ENCODE measurements at places on chromosomes 11 and 22. TPM values are rescaled to one million over a fixed set of nuclear protein-coding genes. Genes with fewer than 3 reads are reported as not detected.

Gene IGSF9B
- 1.3 TPM for total RNA-seq

Gene AHNAK
- 167 TPM for total RNA-seq

Gene ARHGEF12
- 19.3 TPM for total RNA-seq

Gene OR52E8
- not detected for total RNA-seq

Gene TMEM109
- 128 TPM for total RNA-seq

Gene TEX12
- not detected for total RNA-seq

Gene PLAAT5
- not detected for total RNA-seq

Gene HPS4
- 17.1 TPM for total RNA-seq

Gene SLC1A2
- 0.02 TPM for total RNA-seq

Gene RGL4
- total RNA-seq, result not detected

Gene GTSE1
- total RNA-seq, result 23.7 TPM

Gene FGF4
- total RNA-seq, result not detected

Gene ISX
- not detected for total RNA-seq

Gene SAA4
- total RNA-seq, result not detected

Gene TEF
- 0.78 TPM for total RNA-seq

Gene KIAA1671
- total RNA-seq, result 7.9 TPM

Gene GLYAT
- total RNA-seq, result not detected

Gene ZBTB16
- total RNA-seq, result not detected

Gene OR56A1
- total RNA-seq, result not detected

Gene IGLL1
- not detected for total RNA-seq

Gene MOGAT2
- 0.05 TPM for total RNA-seq
